ENCODE measurements at places on chromosomes 12 and 14.

DNA sequence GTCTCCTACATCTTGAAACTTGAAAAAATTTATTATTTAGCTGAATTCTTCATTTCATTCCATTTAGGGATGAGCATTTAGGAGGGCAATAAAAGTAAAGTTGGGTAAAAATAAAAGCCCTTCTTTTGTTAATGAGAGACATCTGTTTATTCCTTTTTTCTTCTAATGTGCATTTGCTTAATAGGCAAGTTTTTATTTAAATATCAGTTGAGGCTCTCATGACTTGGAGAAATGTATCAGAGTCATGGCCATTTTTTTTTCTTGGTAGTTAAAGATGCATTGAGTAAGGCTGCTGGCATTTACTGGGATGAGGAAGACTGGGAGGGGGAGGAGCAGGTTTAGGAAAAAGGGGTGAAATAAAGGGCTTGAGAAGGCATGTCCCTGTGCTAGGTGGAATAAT lies 609.9 kb upstream of the TMEM132C start:
- no peak for DNase-seq

- no peak for DNase-seq
Observed at GRCh38 chr12:81962126-81962856, 203.1 kb upstream of the PPFIA2 start.

DNA sequence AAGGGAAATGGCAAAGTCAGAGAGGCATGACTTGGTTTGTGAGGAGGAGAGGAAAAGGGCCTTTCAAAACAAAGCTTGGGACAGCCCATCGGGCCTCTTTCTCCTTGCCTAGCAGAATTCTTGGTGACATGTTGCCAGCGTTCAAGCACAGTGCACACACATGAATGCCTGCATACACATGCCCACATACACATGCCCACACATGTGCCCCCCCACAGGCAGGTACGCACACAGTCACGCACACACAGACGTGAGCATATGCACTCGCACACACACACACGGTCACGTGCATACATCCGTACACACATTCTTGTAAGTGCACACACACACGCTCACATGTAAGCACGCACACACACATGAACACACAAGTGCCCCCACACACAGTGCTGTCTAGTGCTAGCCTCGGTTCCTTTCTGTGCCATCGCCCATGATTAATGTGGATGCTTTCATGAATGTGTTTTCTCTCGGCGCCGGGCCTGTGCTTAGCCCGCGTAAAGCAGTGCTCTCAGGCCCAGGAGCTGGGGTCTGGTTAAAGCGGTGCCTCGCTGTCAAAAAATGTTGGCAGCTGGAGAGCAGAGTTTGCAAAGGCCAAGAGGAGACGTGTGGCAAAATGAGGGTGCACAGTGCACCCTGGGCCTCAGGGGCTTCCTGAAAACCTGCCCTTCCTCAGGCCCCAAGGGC lies 328.8 kb upstream of the DIO3 start:
- no peak for DNase-seq

- no peak for DNase-seq
Observed at GRCh38 chr12:18470251-18470650, 208.9 kb downstream of the PIK3C2G start.

GRCh38 chr12:91185421-91185820 lies 2.8 kb upstream of the DCN start:
- no peak for DNase-seq

DNA sequence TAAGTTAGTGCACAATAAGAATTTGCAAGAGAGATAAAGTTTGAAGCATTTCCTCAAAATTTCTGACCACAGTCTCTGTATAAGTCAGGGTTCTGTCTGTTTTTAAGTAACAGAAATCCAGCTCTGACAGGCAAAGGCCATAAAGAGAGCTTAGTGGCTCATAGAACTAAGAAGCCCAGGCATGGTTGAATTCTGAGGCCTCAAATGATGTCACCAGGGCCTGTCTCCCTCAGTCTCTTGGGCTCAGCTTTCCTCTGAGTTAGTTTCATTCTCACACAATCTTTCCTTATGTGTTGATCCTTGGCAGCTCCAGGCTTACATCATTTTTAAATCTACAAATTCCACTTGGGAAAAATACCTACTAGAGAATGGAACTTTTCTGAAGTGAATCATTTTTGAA lies 173.4 kb upstream of the ATP2B1 start:
- DNase-seq: peak; percentile 48

GRCh38 chr12:59660148-59660547 lies 64.3 kb downstream of the SLC16A7 start:
- DNase-seq: no peak

DNA sequence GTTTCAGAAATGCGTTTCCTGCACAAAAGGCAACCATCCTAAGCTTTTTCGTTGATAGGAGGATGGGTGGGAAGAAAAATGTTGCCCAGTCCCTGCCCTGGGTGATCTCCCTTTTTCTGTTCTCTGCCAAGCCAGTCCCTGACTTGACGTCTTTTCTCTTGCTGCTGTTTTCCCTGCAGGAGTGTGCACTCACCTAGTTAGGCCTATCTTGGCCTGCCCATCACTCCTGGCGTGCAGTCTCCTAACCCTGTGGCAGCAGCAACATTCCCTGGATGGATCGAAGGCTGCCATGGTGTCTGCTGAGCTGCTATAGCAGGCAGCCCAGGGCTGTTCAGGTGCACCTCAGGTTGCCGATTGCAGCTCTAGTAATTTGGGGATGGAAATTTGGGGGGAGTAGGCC lies 1.2 kb downstream of the UNC119B start:
- no peak for DNase-seq

DNA sequence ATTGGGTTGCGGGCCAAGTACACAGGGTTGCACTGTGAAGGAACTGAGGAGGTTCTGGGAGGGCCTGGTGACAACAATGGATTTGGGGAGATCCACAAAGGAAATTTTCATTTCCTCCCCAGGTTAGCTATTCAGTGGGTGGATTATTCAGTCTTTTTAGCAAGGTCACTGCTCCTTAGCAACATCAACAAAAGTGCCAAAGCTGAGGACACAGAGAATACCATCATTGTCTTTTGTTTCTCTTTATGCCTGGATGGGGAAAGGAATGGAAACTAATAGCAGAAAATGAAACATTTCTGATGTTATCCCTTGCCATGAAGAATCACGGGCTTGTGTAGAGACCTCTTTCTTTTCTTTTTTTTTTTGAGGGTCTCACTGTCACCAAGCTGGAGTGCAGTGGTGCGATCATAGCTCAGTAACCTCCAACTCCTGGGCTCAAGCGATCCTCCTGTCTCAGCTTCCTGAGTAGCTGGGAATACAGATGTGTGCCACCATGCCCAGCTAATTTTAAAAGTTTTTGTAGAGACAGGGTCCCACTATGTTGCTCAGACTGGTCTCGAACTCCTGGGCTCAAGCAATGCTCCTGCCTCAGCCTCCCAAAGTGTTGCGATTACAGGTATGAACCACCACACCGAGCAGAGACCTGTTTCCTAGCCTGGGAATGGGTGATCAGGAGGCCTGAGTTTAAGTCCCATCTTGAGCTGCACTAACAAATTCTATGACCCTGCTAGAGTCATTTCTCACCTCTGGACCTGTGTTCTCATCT lies 6.5 kb downstream of the PPP1R3E start:
- DNase-seq: no peak

GRCh38 chr14:55965851-55966250 lies 152.4 kb upstream of the PELI2 start:
- DNase-seq: no peak

DNA sequence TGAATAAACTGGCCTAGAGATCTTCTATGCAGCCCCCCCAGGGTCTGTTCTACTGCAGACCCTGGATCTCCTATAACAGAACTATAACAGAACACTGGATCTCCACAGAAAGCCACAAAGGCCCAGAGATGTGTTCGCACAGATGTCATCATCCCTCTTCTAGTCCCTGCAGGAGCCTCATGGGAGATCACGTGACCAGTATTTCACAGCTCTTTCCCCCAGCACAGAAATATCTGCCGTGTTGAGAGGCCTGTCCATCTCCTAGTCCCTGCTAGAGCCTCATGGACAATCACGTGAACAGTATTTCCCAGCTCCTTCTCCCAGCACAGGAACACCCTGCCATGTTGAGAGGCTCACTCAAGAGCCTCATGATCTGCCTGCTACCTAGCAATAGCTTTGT lies 331.7 kb downstream of the NRXN3 start:
- no peak for DNase-seq

DNA sequence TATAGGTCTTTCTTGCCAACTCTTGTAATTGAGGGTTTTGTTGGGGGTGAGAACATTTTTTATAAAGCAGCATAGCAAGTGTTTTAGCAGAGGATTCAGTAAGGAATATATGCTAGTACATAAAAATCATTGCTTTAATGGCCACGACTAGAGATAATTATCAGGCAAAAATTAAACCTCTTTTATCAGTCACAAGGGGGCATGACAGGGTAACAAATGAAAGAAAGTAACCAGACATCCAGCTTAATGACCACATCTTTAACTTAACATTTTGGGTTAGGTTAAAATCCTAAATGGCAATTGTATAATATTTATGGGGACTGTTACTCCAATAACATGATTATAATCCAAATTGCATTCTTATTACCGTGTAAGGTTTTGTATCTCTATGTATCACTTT lies 119.6 kb downstream of the LRRIQ1 start:
- no peak for DNase-seq

DNA sequence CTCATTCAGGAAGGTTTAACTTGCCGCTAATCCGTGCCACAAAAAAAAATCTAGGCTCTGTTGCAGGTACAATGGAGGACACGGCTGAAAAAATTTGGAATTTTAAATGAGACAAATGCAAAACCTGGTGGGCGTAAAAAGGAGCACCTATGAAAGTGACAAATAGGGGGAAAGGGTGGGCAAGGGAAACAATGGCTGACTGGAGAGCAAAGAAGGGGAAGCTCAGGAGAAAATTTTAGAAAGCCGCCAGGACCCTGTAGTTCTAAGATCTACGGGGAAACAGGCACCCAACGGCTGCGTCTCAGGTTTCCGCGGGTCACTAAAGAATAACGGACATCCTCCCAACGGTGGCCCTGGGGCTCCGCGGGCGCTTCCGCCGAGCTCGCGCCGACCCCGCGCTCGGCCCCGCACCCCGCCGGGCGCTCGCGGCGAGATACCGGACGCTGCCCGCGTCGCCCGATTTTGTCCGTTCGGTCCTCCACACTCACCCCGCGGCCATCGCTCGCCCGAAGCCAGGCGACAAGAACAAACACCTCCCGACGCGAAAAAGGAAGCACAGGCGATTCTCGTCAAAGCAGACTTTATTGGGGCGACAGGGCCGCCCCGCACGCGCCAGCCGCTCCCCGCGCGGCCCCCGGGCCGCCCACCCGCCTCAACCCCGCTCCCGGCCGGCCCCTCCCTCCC lies 1.1 kb upstream of the YY1 start:
- DNase-seq: peak; percentile 55

GRCh38 chr12:105083031-105083430 lies 1.2 kb downstream of the ALDH1L2 start:
- DNase-seq: no peak

- no peak for DNase-seq
Observed at GRCh38 chr12:72828662-72829324, 556.6 kb downstream of the TRHDE start.

DNA sequence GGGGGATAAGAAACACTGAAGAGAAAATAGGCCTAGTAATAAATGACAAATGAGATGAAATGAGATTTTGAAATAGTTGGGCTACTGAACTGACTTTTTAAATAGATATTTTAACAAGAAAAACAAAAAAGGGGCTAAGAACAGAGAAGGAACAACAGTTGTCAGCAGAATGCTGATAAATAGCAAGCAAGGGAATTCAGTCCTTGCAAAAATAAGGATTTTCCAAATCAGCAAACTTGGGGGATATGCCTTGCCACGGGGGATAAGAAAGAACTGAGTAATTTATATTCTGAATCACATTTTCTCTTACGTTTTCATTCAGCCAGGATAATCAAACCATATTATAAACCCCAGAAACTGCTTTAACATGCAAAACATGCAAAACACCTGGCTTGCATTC lies 12.9 kb upstream of the CCDC196 start:
- DNase-seq: no peak

GRCh38 chr12:24597580-24597979 lies 351.3 kb downstream of the BCAT1 start:
- DNase-seq: no peak

All from CD4-positive, alpha-beta T cell treated with Interleukin-2 at 100 ng/mL for 4 hours (primary cell).